ENCODE measurements at places on chromosomes 12 and 14.

GRCh38 chr14:89178800-89179535 lies 238.1 kb downstream of the FOXN3 start:
- DNase-seq: no peak

GRCh38 chr12:77213319-77213718 lies 147.9 kb upstream of the E2F7 start:
- DNase-seq: no peak

DNA sequence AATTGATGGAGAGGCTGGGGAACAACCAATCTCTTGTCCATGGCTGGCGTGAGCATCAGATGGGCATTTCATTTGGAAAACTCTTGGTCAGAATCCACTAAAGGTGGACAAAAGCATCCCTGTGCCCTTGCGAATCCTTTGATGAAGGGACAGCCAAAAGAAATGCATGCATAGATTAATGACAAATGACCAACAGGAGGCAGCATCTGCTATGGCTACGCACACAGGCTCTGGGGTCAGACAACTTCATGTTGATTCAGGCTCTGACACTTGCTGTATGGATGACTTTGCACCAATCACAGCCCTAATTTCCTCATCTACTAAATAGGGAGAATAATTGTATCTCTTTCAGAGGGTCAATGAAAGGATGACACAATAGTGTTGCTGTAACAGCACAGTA lies 117.5 kb downstream of the ASCL4 start:
- DNase-seq: no peak

DNA sequence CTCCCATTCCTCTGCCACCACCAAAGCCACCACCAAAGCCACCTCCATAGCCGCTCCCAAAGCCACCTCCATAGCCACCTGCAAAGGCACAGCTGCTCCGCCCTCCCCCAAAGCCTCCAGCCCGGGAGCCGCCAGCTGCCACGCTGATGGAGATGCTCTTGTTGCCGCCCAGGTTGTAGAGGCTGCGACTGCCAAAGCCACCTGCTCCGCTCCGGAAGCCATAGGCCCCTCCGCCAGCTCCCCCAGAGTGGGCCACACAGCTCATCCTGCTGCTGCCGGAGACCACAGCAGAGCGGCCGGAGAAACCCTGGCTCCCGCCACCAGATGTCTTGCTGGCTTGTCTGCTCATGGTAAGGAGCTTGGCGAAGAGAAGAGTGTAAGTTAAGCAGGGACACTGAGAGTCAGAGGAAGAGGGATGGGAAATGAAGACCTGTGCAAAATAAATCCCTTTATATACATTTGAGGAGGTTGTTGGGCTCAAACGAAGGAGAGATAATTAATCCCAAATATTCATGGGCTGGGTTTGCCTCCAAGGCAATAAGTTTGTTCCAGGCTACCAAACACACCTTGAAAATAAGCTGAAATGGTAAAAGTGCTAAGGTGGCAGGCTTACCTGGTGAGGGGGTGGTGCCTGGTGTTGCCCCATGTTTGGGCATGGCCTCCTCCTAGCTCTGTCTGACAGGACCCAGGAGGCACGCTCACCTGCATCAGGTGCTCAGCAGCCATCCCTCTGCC lies at the start of gene KRT3:
Gene KRT3 (minus strand): TSS at position 424 of the 735 bp plus-strand sequence. CDS start 75 bp downstream, at position 349.
- DNase-seq: no peak

DNA sequence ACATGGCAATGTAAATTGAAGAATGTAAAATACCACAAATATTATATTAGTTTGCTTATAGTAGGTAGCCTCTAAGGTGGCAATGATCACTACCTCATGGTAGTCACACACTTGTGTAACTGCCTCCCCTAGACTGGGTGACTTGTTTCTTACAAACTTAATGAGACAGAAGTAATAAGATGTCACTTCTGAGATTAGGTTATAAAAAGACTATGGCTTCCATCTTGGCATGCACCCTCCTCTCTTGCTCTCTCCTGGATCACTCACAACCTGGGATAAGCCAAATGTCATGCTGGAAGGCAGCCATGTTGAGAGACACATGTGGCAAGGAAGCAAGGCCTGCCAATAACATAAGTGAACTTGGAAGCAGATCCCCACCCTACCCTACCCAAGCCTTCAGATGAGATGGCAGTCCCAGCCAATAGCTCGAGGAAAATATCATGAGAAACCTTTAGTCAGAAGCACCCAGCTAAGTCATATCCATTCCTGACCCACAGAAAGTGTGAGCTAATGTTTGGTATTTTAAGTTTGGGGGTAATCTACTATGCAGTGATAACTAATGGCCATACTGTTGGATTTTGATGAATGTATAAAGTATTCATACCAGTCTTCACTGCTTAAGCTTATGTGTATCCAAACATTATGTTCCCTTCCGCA lies 43.3 kb downstream of the PPP1R12A start:
- no peak for DNase-seq

GRCh38 chr12:48862760-48863159 lies 2.9 kb downstream of the RND1 start:
- no peak for DNase-seq

DNA sequence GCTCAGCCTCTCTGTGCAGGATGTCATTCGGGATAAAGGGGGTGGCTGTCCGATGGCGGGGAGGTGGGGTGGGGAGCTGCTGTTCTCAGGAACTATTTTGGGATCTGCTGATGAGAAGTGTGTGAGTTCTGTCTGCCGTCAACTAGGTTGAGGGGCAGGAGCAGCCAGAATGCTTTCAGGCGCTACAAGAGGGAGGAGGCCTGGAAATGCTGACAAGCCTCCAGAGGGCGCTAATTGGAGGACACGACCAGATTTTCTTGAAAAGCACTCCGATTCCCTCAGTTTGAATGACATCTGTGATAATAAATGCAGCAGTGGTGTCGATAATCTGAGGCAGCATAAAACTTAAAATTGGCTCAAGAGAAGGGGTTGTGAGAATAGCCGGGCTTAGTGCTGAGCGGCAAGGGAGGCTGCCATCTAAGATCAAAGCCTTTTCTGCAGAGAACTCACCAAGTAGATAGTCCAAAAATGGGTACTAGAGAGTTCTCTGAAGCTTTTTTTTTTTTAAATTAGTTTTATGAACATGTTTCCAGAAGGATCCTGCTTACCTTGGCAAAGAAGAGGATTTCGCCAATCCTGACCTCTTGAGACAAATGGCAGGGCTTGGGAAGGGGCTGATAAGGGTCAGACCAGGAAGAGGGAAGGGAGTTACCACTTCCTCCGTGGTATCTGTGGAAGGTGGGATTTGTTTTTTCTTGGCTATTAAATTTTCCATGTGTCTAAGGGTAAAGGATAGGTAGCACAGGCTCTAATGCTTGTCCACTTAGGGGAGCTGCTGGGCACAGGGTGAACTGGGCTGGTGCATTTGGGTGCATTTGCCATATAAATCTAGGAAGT lies 94.4 kb downstream of the CRACR2A start:
- DNase-seq: no peak

DNA sequence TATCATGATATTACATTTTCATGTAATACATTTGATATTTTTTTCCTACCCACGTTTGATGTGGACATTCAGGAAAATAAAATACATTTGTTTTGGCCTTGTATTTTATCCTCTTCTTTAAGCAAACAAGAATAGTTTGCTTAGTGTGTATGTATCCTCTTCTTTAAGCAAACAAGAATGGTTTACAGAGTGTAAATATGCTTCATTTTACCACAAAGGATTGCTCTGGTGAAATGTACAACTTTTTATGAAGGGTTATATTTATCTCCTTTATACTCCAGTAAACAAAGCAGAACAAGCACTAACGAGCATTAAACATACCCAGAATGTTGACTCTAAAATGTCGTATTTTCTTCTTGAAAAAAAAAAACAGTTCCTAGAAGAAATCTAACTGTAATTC lies 244.7 kb downstream of the KCNH5 start:
- peak; percentile 12 for DNase-seq

DNA sequence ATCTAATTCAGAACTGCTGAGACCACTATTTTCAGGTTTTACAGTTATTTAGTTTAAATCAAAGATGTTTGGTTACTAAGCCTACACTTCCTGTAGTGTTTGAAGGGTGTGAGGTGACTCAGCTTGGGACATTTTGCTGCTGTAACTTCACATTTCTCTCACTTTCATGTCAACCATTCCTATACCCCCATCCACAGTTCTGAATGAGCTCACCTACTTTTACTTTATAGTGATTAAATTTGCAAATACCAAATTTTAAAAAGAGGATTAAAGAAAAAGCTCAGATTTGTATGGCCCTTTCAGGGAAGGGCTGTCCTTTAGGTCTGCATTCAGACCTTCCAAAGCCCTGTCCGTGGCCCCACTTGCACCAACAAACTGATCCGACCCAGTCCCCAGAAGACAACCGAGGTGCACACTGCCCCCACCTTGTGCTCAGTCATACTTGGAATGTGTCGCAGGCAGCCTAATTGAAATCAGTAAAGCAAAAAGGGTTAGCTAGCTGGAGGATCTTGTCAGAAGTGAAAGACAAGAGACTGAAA lies 174.4 kb downstream of the MON2 start:
- DNase-seq: no peak

DNA sequence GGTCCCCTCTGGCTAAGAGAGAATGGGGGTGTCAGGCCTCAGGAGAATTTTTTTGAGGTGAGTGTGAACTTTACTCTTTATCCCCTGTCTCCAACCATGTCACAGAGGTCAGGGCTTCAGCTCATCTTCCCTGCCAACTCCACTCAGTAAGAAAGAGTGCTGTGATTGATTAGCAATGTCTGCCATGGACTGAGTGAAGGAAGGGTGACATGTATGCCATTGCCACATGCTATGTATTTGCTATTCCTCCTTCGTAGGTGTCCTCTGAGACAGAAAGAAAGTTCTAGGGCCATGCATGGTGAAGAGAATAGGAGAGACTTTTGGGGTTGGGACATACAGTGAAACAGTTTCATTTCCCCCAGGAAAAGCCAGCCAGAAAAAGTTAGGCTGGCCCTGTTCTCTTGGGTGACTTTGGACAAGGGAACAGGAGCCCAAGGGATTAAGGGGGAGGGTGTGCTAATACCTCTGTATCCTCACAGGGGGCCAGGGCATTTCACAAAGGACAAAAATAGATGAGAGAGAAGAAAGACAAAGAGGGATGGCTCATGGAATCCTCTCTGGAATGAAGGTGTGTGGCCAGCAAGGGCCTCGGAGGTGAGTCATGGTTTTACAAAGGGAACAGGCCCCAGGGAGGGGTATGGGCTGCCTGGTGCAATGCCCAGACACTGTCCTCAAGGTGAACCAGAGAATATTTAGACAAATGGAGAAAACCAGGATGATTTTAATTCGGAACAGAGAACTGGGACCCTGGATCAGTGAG lies 13.9 kb upstream of the MYL2 start:
- no peak for DNase-seq

GRCh38 chr12:49907352-49907751 lies 3.7 kb upstream of the FAIM2 start:
- no peak for DNase-seq

DNA sequence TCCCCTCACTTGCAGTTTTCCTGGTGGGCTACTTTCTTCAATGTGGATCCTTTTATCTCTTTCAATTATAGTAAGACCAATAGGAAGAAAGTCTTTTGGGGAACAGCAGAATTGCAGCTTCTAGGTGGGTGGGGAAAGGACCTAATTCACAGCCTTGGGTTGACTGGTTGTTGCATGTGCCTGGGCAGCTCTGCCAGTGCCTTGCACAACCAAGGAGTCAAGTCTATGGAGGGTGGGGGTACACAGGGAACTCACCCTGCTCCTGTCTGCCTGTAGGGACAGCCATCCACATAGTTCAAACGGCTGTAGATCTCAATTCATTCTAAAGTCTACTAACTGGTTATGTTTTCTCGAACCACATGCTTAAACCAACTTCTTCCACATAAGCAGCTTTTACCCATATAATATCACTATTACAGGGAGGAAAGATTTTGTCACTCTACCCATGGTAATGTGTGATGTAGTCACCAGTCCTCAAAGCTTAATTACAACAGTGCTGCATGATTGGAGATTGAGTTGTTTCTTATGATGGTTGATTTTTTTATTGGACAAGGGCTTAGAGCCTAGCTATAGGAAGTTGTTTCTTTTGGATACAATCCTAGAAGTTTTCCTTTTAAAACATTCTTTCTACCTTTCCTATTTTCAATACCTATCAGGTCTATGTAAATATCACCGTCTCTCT lies 117.7 kb upstream of the FRMD6 start:
- no peak for DNase-seq

DNA sequence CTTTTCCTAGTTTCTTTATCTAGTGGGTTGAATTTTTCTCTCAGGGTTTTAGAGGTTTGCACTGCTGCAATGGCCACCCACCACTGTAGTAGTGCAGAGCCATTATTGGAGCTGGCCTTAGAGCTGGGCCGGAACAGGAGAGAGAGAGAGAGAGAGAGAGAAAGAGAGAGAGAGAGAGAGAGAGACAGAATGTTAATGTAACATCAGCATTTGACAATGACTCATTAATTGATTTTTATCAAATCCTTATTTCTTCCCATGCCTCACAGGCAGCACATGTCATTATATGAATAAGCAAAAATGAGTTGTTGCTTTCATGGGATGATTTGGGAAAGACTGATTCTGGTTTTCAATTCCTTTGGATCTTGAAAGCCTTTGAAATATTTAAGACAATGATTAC lies 76.3 kb upstream of the PPP4R3A start:
- DNase-seq: no peak

- DNase-seq: no peak
Measured at GRCh38 chr12:112713471-112713870, 78.1 kb upstream of the RPH3A start.
